Stimulated activated CD4-positive, alpha-beta T cell treated with anti-CD3 and anti-CD28 coated beads, TNF-alpha, amount 100 ng/mL, for 24 hours (primary cell): ENCODE measurements at places on chromosomes 7 and 10.

DNA sequence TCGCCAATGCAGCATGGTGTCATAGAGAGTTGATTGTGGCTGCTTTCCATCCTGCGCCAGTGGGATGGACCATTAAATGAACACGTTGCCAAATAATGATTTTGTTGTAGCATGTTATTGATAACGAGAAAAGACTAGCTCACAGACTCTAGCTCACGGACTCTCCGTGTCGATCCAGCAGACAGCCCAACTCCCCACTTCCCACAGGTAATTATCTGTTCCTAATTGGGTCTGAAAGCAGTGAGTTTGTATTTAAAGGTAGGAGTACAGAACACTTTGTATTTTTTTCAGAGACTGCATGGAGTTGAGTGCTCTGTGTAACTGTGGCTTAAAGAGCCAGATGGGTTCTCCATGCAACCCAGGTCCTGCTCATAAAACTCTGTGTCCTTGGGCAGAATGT is 1250.5 kb downstream of the TYW1 start:
- no peak for DNase-seq

GRCh38 chr10:101137271-101137670 is 6.2 kb downstream of the TLX1 start:
- no peak for DNase-seq

DNA sequence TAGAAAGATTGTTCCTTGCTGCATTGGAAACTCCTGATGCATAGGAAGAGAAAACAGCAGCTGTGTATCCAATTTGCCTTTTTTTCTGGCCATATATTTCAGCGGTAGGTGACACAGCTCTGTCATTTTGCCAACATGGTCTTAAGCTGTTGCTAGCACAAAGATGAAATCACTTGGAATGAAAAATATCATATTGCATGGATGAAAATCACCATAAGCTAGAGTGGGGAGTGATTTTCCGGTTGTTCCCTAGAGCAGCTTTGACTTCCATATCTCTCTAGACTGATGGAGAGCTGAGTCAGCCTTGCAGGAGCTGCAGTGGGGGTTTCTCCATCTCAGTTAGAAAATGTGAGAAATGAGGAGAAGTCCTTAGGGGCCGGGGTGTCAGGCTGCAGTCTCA is 38.3 kb upstream of the BTBD16 start:
- DNase-seq = no peak

GRCh38 chr7:71229699-71230098 is 97.8 kb downstream of the GALNT17 start:
- DNase-seq = no peak

GRCh38 chr7:14687777-14688176 is 214.8 kb downstream of the DGKB start:
- no peak for DNase-seq

DNA sequence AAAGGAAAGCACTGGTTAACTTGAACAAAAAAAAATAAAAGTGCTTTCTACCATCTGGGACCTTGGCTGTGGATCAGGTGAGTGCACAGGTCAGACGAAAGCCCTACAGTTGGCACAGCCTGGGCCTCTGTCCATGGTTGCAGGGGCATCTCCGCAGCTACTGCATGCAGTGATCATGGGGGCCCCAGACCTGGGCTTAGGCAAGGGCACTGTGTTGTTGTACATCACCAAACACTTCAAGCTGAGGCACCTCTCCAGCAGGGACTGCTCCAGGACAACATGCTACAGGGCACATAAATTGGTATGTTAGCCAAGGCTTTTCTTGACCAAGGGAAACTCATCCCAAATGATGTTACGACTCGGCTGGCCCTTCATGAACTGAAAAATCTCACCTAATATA is 23.5 kb downstream of the KLHL7 start:
- no peak for DNase-seq

DNA sequence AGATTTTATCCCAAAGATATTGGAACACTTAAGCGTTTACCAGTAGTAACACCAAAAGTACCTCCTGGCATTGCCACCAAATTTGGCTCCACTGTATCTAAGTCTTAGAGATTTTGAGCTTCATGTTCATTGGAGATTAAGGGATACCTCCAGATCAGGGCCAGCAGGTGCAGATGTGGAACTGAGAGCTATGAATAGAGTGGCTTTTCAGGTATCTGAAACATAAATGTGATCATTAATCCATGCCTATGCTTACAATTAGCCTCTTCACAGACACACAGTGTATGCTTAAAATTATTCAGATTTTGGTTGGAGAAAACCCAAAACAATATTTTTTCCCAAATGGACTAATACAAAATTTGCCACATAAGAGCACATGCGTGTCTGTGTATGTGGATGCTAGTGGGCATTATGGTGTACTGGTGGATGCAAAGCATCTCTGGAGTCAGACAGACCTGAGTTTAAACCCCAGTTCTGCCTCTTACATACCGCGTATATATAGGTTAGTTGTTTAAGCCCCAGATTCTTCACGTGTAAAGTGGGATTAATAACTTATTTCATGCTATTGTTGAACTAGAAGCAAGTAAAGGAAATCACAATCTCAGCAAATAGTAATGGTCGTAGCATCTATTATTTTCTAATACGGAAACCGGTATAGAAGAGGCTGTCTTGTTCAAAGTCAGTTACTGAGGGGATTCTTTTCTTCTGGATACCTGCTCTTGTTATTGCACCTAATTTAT is 6.8 kb upstream of the LRRC4 start:
- DNase-seq = no peak

GRCh38 chr10:49286686-49287085 is 12.3 kb upstream of the C10orf71 start:
- no peak for DNase-seq

DNA sequence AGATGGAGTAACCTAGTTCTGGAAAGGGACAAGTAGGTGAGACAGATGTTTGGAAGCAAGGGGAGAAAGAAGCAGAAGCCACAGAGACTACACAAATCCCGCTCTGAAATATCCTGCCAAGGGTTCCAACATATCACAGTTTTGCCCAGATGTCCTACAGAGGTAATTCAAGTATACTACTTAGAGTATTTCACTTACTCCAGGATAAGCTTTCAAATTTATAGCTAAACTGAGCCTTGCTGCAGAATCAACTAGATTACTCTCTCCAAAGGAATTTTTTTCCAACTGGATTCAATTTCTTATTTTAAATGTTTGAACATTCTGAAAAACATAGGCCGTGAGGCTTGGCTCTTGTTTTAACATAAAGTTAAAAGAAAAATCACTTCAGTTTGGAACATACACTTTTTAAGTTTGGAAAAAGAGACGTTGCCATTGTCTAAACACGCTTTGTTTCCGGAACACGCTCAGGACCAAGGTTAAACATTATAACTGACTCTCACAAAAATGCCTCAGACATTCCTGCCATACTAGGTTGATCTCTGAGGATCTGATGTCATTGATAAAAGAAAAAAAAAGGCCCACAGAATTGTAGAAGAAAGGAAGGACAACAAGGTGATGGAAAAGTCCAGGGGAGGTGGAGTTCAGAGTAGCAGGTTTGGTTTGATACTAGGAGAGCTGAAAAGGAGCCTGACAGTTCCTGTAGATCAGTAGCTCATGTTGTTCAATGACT is 74.8 kb downstream of the FAM185A start:
- no peak for DNase-seq

DNA sequence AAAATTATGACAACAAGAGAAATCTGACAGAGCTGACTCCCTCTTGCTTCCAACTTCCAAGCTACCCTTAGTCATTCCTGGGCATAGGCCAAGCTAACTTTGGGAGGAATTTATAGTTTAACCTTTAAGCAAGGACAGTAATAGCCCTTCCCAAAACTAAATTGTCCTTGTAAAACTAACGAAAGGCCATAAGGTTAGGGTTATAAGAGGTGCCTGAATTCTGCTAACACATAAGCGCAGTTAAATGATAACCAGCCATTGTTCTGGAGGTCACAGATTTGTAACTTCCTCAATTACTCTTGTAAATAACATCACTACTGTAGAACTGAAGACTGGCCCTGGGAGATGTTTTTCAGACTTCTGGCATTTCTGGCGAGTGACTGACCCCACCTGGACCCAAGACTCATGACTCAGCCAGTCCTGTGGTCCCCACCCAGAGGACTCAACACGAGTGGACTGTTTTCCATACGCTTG is 481.2 kb downstream of the KCNMA1 start:
- no peak for DNase-seq

DNA sequence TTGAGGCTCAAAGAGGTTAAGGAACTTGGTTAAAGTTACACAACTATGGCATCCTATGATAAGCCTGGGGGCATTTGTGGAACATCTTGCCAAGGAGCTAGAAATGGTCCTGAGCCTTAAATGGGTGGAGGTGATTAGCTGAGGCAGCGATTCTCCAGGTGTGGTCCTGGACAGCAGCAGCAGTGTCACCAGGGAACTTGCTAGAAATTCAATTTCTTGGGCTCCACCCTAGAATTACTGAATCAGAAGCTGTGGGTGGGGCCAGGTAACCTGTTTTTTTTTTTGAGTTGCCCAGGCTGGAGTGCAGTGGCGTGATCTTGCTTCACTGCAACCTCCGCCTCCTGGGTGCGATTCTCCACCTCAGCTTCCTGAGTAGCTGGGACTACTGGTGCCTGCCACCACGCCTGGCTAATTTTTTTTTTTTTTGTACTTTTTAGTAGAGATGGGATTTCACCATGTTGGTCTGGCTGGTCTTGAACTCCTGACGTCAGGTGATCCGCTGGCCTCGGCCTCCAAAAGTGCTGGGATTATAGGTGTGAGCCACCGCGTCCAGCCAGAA is 13.1 kb downstream of the RPS24 start:
- DNase-seq = no peak

DNA sequence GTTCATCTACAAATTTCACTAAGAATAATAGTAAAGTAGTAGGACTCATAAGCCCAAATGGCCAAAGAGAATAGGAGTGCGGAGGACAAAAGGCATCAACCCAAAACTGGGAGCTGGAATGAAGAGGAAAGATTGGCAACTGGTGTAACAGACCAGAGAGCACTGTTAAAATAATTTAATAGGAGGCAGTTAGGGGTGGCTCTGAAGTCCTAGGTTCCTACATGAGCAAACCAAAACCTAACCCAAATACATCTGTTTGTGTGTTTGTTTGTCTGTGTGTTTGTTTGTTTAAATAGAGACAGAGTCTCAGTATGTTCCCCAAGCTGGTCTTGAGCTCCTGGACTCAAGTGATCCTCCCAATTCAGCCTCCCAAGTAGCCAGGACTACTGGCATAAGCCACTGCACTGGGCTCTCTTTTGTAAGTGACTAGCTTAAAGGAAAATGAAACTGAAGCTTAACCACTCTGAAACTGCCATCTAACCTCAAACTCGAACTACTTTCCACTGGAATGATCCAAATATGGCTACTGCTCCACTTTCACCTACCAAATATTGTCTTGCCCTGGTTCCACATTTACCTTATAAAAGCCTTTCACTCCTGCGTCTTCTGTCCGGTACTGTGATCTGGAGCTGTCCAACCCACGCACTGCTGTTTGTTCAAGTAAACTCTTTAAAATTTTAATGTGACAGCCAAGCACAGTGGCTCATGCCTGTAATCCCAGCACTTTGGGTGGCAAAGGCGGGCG is 94.9 kb downstream of the AKR1D1 start:
- no peak for DNase-seq

DNA sequence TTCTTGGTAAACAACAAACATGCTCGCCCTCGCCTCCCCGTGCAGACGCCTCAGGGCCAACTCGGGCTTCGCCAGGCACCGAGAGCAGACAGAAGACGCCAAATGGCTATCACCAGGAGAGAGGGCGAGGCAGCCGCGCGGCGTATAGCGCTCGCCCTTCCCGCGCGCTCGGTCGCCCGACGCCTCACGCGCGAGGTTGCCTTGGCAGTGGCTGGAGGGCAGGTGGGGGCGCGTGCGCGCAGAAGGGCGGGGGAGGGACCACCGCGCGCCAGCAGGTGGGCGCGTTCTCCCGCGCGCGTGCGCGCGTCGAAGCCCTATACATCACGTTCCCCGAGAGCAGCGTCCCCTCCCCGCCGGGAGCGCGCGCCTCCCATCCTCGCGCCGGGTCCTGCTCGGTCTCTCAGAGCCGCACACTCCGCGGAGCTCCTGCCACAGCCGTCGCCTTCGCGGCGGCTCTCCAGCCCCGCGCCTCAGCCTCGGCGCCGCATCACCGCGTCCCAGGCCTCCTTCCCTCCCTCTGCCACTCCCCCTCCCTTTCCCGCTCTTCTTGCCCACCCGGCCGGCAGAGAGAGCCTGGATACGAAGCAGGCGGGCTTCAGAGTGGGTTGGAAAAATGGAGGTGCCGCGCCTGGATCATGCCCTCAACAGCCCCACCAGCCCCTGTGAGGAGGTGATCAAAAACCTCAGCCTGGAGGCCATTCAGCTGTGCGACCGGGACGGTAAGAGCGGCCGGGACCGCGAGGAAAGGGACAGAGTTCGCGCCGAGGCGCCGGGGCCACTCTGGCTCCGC is at the start of gene PHYHIPL:
Gene PHYHIPL (plus strand): TSS at position 403 of the 790 bp plus-strand sequence. CDS start 211 bp downstream, at position 614.
- no peak for DNase-seq

DNA sequence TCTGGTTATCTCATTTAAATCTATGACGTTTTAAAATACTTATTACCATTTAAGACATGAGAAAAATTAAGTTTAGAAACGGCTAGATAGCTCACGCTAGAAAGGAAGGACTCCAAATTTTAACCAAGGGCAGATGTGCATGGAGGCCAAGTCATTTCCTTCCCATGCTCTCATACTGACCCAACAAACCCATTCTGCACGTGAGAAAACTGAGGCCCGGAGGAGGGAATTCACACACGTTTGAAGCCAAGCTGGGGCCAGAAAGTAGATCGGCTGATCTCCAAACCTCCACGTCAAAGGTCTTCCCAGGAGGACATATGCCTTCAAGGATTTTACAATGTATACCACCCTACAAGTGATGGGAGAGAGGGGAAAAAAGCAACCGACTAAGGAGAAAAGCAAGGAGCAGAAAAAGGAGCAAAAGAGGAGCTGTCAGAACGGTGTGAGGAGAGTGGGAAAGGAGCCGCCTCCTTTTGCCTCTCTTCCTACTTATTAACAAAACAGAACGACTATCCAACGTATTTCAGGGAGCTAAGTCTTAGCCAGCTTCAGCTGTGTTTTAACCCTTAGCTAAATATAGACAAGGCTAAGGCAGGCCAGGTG is 645 bp upstream of the SIRT1 start:
- no peak for DNase-seq

GRCh38 chr10:33664070-33664469 is 329.6 kb upstream of the NRP1 start:
- no peak for DNase-seq

- no peak for DNase-seq
Measured at GRCh38 chr7:158584407-158584806, 3.2 kb downstream of the PTPRN2 start.

DNA sequence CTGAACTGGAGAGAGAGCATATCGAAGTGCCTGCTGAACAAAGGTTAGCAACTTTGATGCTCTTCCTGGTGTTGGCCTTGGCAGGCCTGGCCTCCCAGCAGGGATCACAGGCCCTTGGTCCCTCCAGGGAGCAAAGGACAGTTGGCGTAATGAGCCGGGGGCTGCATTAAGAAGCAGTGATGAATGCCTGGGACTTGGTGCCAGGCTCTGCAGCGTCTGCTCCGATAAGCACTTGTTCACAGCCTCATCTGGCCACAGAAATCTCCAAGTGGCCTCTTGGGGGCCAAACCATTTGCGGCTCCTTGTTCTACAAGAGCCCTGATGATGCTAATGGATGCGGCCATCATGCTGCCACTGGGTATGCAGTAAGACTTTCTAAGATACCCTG is 31.8 kb downstream of the CRHR2 start:
- DNase-seq = no peak
